ENCODE measurements at places on chromosomes 11 and 22. TPM values are rescaled to one million over a fixed set of nuclear protein-coding genes. Genes with fewer than 3 reads are reported as not detected.

Gene GAL
- total RNA-seq = 0.28 TPM

Gene OMP
- total RNA-seq = 0.45 TPM

Gene ATM
- total RNA-seq = 75.9 TPM

Gene ARFGAP3
- total RNA-seq = 47.6 TPM

Gene POTEH
- total RNA-seq = not detected

Gene TSSK2
- not detected for total RNA-seq

Gene PES1
- 97.1 TPM for total RNA-seq

Gene HTR3B
- total RNA-seq = not detected

Gene SMTNL1
- not detected for total RNA-seq

Gene ALG8
- 32.5 TPM for total RNA-seq

Gene ENDOD1
- 27.6 TPM for total RNA-seq

Gene RTN4R
- 0.54 TPM for total RNA-seq

Gene LUZP2
- total RNA-seq = 0.56 TPM

Gene TMEM86A
- 1.3 TPM for total RNA-seq

Gene RRP7A
- total RNA-seq = 39.2 TPM

Gene ADAMTS15
- total RNA-seq = under 0.01 TPM

Gene TRIM48
- total RNA-seq = not detected

Gene SLC37A2
- 0.36 TPM for total RNA-seq

Gene HIPK3
- 48.0 TPM for total RNA-seq

Gene DNAJB7
- not detected for total RNA-seq

Gene PLEKHB1
- 0.36 TPM for total RNA-seq

Gene TOMM22
- 73.9 TPM for total RNA-seq

Gene ZBTB16
- 28.0 TPM for total RNA-seq

Gene MRGPRX3
- 0.09 TPM for total RNA-seq

Gene LBHD1
- total RNA-seq = 2.6 TPM

Gene TIMP3
- total RNA-seq = 10.5 TPM

Gene RRM1
- 91.1 TPM for total RNA-seq

Gene ATG2A
- total RNA-seq = 8.3 TPM

Gene PIM3
- 133 TPM for total RNA-seq

Gene BLID
- total RNA-seq = 1.6 TPM

Gene C11orf97
- not detected for total RNA-seq

Gene TLCD5
- 4.9 TPM for total RNA-seq

Gene SLC6A5
- total RNA-seq = not detected

Gene CKAP5
- 77.4 TPM for total RNA-seq

Gene SYT8
- 0.09 TPM for total RNA-seq

Gene THY1
- total RNA-seq = 0.38 TPM

Gene IFTAP
- total RNA-seq = 37.5 TPM

Gene HEPHL1
- total RNA-seq = not detected

Gene GTF2H1
- total RNA-seq = 47.4 TPM

Gene CREB3L1
- total RNA-seq = 8.3 TPM

Gene RIC3
- total RNA-seq = not detected

Gene DKK3
- total RNA-seq = 288 TPM

Gene BIRC3
- total RNA-seq = 1.7 TPM

Gene IGSF9B
- total RNA-seq = 0.09 TPM

Gene ACAD8
- total RNA-seq = 17.4 TPM

Gene GGTLC2
- total RNA-seq = not detected

Gene SLC29A2
- total RNA-seq = 0.28 TPM

Gene MAP6
- total RNA-seq = 0.27 TPM

Gene C11orf91
- total RNA-seq = 0.38 TPM

Gene C11orf86
- total RNA-seq = not detected

Gene TSPAN32
- total RNA-seq = not detected

Gene OR10D3
- total RNA-seq = not detected

Gene UPK3A
- not detected for total RNA-seq

Gene DCHS1
- 41.8 TPM for total RNA-seq

Gene CNIH2
- total RNA-seq = 0.09 TPM

Gene CDCA5
- total RNA-seq = 7.7 TPM

Data from endothelial cell of coronary artery (primary cell).